Fibroblast of skin of left biceps (primary cell): ENCODE measurements at places on chromosomes 2 and 18.

GRCh38 chr2:80117401-80117800 lies 187.2 kb downstream of the LRRTM1 start:
- DNase-seq, result no peak

DNA sequence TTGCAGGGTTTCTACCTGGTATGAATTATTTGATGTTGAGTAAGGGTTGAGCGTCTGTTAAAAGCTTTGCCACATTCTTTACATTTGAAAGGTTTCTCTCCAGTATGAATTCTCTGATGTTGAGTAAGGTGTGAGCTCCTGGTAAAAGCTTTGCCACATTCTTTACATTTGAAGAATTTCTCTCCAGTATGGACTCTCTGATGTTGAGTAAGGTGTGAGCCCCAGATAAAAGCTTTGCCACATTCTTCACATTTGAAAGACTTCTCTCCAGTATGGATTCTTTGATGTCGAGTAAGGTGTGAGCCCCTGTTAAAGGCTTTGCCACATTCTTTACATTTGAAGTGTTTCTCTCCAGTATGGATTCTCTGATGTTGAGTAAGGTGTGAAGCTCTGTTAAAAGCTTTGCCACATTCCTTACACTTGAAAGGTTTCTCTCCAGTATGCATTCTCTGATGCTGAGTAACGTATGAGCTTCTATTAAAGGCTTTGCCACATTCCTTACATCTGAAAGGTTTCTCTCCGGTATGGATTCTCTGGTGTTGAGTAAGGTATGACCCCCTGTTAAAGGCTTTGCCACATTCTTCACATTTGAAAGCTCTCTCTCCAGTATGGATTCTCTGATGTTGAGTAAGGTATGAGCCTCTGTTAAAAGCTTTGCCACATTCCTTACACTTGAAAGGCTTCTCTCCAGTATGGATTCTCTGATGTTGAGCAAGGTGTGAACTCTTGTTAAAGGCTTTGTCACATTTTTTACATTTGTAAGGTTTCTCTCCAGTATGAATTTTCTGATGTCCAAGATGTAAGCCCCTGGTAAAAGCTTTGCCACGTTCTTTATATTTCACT lies 27.1 kb downstream of the ZNF519 start:
- DNase-seq, result no peak

GRCh38 chr18:54983041-54983686 lies 23.9 kb upstream of the CCDC68 start:
- DNase-seq, result peak; percentile 40

DNA sequence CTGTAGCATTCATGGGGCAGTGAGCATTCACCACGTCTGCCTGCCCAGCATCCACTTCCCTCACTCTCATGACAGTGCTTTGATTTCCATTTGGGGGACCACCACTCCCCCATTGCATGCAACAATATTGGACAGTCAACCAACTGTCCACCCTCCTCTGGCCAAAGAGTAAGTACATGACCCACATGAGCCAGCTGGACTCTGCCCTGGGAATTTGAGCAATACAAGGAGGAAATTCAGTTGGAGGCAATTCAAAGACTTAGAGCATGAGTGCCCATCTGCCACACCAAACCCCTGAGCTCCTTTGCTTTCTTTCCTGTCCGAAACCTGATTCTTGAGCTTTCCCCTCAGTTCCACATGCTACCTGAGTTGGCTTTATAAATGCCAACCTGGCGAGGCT lies 41.7 kb upstream of the PNO1 start:
- DNase-seq, result no peak

- no peak for DNase-seq
These were observed 159.9 kb downstream of the ZNF521 start for GRCh38 chr18:25192065-25192464.

DNA sequence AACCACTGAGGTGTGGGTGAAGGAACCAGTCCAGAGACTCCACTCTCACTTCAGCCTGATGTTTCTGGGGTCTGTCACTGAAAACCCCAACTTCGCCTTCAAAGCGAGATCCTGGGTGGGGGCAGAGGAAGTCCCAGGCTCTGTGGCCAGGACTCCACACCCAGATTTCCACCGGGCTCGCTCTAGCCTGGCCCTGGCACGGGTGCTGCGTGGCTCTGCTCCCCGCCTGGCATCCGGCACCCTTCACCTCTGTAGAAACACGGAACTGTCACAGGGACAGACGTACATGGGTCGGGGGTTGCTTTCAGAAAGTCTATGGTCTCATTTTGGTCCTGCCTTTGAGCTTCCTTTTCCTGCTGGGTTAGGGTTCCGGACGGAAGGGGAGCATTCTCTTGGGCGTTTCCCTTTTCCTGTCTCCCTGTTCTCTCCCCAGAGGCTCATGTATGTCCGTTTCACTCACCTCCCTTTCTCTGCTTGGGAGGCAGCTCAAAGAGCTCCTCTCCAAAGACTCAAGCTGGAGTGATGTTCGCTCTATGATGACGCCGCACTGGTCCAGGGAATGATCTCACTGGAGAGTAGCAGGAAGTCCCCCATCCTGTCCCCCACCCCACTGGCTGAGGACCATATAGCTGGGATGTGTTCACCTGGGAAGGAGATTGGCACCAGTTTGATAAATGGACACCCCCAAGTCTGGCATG lies 41.5 kb downstream of the ODC1 start:
- DNase-seq, result no peak

- no peak for DNase-seq
These were observed 550.4 kb downstream of the ARHGAP15 start for GRCh38 chr2:143679617-143680016.

GRCh38 chr2:238241970-238242369 lies 2.1 kb upstream of the HES6 start:
- no peak for DNase-seq

- DNase-seq, result no peak
These were observed 47.5 kb upstream of the ASB1 start for GRCh38 chr2:238379096-238379810.

- DNase-seq, result peak; percentile 5
These were observed 6.2 kb downstream of the MRPS5 start for GRCh38 chr2:95115418-95115817.

DNA sequence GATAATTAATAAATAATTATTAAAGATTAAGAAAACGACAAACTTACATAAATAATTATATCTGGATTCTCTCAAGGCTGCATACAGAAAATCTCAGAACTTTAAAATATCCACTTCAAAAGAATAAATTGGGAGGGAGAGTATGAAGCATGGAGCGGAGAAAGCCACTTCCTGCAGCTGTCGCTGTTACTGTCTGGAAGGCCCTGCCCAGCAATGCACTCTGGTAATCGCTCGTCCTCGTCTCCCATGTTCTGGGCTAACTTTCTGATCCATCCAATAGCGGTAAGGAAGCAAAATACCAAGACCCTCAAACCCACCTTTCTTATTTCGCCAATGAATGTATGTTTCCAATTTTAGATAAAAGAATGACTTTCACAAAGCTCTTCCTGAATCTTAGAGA lies 26.7 kb downstream of the CYRIA start:
- DNase-seq, result no peak

DNA sequence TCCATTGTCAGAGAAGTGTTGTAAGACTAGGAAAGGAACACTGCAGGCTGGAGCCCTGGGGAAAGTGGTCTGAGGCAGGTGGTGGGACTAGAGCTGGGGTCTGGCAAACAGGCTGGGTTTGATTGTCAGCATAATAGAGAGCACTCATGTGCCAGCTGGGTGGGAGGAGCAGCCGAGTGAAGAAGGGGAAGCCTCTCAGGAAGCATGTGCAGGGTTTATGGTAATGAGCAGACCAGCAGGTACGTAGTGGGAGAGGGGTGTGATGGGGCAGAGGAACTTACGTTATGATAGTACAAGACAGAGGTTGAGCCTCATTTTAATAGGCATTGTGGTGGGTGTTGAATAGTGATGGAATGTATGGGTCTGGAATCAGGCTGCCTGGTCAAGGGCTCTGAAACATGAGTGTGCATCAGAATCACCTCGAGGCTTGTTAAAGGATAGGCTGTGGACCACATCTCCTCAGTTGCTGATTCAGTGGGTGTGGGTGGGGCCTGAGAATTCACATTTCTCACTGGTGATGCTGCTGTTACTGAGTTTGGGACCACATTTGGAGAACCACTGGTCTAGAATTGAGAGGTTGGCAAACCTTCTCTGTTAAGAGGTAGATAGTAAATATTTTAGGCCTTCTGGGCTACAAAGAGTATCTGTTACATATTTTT lies 1.7 kb upstream of the MGAT5 start:
- no peak for DNase-seq

DNA sequence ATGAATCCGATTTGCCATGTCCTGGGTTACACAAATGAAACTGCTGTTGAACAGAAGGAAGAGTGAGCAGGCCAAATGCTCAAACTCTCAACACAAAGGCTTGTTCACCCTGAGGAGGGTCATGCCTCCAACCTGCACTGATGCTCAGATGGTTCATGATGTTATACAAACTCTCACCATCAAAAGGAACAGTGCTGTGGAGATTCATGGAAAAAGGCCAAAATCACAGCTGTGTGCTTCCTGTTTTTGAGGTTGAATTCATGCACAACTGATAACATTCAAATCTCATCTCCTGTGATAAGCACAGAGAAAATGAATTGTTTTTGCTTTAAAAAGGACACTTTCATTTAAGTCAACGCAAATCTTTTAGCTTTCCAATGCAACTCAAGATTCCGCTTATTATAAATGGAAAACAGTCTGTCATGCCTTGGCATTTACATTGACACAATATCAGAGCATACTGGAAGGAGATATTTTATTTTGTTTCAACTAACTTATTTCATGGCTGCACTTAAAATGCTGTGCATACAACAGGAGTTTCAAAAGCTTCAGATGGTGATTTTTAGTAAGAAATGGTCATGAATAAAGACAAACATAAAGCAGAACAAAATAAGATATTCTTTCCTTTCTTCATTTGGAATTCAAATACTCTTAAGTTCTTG lies 22.2 kb upstream of the TTN start:
- no peak for DNase-seq

DNA sequence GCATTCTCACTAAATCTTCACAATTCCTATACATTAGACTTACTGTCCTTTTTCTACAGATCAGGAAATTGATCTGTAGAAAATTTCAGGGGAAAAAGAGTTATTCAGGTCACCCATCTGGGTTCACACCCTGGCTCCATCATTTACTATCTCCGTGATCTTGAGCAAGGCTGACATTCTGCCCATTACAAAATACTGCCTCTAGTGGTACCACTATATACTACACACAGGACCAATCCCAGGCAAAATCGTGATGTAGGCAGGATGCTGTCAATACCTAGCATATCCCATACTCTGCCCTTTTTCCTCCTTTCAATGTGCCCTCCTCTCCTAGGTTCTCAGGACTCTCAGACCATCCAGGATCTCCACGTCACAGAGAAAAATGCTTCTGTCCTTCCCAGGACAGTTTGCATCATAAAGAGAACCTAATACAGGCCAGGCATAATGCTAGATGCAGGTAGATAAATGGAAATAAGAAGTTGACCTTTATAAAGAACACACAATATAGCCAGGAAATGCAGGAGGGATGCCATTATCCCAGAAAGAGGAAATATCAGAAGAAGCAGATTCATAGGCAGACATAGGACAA lies 101.9 kb downstream of the CDH20 start:
- DNase-seq, result no peak

- DNase-seq, result no peak
These were observed 46.9 kb downstream of the MBD5 start for GRCh38 chr2:148067801-148068200.

DNA sequence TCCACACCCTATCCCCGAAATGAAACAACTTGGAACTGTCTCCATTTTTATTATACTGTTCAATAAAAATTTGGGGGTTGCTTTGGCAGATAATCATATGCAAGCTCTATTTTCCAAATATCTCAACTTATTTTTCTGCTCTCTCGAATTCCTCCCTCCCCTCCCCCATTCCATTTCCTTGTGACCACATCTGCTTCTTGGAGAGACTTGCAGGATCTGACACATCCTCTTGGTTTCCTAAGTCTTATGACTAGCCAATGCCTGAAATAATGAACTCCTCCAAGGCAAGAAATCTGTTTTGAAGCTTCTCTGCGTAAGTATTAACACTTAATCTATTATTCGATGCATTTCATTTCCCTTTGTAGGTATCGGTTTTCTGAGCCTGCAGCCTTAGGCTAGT lies 16.1 kb downstream of the TGIF1 start:
- DNase-seq, result no peak

- no peak for DNase-seq
These were observed 62.6 kb downstream of the DNMT3A start for GRCh38 chr2:25279091-25279651.

- no peak for DNase-seq
These were observed 64.1 kb upstream of the ZNF532 start for GRCh38 chr18:58800582-58800981.

DNA sequence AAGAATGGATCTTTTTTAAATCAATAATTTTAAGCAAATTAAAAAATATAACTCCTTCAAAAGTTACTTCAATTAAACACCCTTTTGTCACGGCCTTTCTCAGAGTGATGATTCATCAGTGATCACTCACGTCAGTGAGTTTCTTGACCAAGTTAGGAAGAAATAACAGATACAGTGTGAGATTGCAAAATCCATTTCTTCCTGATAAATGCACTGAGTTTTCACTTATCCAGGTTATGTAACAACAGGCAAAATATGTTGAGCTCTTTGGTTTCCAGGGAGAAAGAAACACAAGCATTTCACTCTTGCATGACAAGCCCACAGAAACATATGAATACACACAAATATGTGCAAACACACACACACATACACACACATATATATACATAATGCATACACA lies 195.9 kb upstream of the CYRIA start:
- peak; percentile 9 for DNase-seq

GRCh38 chr18:34921226-34921625 lies 120.0 kb upstream of the MAPRE2 start:
- DNase-seq, result no peak

GRCh38 chr2:218833023-218833609 lies 1.5 kb upstream of the PRKAG3 start:
- DNase-seq, result no peak

DNA sequence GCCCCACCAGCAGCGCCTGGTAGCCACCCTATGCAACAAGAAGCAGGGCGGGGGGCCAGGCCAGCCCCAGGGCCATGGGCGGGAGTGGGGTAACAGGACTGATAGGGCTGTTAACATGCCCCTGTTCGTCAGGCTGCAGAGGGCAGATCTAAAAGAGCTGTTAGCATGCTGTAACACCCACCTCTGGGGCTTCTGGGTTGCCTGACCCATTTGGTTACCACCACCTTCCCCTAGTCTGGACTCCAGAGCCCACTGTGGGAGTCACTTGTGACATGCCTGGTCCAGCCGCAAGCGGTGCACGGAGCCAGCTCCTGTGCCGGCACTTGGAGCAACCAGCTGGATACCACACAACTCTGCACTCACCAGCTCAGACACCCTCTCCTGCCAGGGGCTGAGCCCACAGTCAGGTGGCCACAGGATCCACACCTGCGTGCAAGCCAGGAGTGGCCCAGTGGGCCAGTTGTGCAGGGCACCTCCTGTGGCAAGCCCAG lies 2.1 kb downstream of the METTL8 start:
- no peak for DNase-seq

DNA sequence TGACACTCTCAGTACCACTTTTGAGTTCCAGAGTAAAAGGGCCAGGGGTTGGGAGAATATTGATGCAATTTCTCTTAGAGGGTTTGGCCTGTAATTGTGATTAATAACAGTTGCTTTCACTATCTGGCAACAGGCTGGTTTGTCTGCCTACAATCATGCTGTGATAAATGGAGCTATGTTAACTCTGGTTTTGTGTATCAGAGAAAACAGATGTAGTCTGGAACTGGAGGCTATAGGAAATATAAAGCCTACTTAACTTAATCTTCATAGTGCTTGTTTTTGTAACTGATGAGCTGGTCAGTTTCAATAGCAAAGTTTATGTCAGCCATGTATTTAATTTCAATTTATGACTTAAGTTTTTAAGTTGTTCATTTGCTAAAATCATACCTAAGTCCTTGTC lies 138.0 kb downstream of the AGPS start:
- DNase-seq, result no peak

GRCh38 chr18:26703170-26703930 lies 155.0 kb upstream of the KCTD1 start:
- no peak for DNase-seq
